ENCODE measurements at places on chromosomes 6 and 20. TPM values are rescaled to one million over a fixed set of nuclear protein-coding genes. Genes with fewer than 3 reads are reported as not detected.

- DNase-seq: no peak
Observed at GRCh38 chr6:72792692-72793091, 170.8 kb downstream of the KCNQ5 start.

The IMPG1 gene
- total RNA-seq: not detected

DNA sequence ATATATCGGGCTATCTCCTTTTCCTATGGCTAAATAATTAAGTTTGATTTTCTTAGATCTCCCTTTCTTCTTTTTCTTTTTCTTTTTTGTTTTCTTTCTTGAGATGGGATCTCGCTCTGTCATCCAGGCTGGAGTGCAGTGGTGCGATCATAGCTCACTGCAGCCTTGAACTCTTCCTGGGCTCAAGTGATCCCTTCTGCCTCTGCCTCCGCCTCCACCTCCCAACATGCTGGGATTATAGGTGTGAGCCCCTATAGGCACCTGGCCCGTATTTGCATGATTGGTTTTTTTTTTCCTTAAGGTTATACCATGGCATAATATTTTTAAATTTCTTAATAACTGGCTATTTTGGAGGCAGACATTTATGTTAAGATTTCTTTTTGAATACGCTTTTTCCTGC lies 106.3 kb downstream of the SCAF8 start:
- no peak for DNase-seq

DNA sequence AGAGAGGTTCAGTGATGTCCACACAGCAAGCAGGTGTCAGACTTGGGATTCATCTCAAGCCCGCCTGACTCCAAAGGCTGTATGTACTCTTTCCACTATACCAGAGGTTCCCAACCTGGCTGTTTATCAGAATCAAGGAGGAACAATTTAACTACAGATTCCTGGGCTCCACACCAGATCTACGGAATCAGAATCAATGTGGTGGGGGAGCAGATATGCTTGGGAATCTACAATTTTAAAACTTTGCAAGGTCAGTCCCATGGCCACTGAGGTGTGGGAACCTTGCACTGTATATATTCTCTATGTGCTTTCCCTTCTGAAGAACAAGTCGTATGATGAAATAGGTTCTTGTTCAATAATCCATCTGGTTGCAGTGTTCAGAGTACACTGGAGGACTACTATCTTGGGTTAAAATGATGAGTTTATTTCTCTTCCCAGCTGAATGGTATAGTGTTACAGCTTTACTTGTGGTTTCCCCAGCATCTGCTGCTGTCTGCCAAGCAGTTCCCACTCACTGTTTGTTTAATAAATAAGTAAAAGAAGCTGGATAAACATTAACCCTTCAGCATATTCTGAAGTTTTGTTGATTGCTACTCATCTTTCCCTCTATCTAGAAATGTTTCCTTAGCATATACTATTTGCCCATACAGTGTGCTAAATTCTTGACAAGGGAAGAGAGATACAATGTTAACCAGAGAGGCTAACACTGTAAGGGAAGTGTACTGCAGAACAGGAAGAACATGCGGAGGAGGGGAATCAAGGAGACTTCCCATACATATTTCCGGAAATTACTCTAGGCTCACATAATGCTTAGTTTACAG lies 9.9 kb downstream of the TTI1 start:
- no peak for DNase-seq

The APOM gene
- 3.4 TPM for total RNA-seq

GRCh38 chr20:38893565-38894090 lies 32.6 kb upstream of the FAM83D start:
- DNase-seq: peak; percentile 52

- no peak for DNase-seq
Observed at GRCh38 chr6:12842114-12842513, 125.5 kb downstream of the PHACTR1 start.

- no peak for DNase-seq
Observed at GRCh38 chr6:34147906-34148630, 2.2 kb upstream of the GRM4 start.

DNA sequence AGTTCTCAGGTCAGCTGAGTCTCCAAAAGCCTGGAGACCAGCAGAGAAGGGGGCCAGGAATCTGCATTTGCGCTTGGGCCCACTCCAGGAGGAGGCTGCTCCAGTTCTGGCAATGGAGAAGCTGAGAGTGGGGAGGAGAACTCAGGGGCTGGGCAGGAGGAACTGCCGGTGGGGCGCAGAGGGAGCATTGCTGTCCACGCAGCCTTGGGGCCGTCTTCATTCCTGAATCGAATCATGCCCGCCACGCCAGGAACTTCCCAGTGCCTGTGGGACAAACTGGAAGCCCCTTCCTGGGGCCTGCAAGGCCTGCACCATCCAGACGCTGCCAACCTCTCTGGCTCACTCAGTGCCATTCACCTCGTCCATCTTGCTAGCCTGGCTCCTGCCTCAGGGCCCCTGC lies 16.9 kb downstream of the RAB44 start:
- no peak for DNase-seq

DNA sequence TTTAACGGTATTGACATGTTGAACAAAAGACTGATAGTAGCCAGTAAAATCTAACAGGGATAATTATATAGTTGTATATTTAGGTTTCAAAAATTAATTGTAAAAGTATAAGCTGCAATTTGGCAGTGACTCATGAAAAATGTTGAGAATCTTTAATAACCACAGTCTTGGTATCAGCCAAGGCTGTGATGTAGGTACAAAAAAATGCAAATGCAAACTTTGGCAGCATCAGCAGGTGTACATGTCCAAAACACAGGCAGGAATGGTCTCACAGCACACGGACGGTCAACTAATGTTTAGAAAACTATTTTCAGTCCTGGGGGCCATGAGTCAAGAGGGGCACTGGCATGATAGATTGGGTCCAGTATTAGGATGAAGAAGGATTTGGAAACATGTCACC lies 58.5 kb upstream of the BEND3 start:
- no peak for DNase-seq

GRCh38 chr20:37921341-37921929 lies 18.5 kb downstream of the VSTM2L start:
- DNase-seq: no peak

The PTGIS gene
- 117 TPM for total RNA-seq

DNA sequence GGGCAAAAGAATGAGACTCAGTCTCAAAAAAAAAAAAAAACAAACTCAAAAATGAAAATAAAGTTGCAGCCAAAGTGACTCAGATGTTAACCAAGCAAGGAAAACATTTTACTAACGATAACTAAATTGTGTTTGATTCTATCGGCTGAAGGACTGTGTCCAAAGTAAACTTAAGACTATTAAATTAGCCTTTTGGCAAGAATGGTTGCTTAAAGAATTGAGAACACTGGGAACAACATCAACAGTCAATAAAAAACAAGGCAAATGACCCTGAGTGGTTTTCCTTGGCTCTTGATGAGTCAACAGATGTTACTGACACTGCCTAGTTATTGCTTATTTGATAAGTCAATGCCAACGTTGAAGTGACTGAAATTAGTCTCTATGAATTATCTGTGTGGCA lies 36.7 kb downstream of the POU3F2 start:
- DNase-seq: no peak

GRCh38 chr6:107290491-107290890 lies 168.9 kb downstream of the PDSS2 start:
- DNase-seq: no peak

DNA sequence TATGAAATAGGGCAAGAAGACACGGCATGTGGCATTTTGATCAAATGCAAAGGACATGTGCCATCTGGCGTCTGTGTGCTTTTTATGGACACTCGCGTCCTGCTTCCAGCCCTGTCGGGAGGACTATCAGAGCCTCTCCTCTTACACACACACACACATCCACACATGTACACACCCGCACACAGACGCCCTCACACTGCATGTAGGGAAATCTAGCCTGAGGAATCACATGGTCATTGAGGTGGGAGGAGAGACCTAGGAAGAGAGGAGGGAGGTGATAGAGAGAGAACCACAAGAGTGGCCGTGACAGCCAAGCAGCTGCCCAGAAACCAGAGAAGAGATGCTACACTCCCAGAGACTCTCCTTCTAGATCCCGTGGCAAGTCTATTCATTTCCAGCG lies 105.9 kb upstream of the CDYL start:
- DNase-seq: no peak
